ENCODE measurements at places on chromosomes 12 and 14. TPM values are rescaled to one million over a fixed set of nuclear protein-coding genes. Genes with fewer than 3 reads are reported as not detected.
A peak's percentile ranks its signal among the peaks of the same experiment; 100 is the strongest.

Gene CCER1
- not detected for total RNA-seq

DNA sequence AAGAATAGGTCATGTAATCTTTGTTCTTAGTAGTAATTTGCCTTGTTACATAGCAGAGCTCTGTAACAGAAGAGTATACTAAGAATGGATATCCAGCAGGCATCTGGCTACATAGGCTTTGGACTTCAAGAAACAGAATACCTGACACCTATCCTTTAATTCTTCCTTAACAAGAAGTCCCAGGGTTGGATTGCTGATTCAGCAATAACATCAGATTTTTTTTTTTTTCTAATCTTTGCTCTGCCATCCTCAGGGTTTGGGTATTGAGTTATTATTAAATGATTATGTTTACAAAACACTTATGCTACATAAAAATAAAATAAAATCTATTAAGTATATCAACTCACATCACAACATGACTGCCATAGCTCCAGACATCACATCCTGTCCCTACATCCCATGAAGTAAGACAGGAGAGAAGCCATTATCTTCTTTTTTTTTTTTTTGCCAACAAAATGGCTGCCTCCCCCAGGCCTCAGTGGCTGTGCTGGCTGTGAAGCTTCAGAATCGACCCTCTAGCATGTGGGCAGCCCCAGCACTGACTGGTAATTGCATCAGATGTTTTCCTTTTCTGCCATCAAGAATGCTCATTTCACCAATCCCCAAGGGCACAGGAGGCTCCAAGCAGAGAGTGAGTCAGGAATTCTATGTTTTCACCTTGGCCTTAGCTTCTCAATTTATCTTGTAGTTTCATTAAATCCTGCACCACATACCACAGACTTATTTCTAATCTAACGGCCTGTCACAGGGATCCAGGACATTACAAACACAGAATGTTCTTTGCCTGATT, 186.2 kb downstream of the DICER1 start:
- DNase-seq: no peak

- DNase-seq: no peak
These were observed 69.5 kb upstream of the DIO3 start for GRCh38 chr14:101491841-101492240.

GRCh38 chr12:55823419-55823818, 5.6 kb downstream of the ORMDL2 start:
- no peak for DNase-seq

- no peak for DNase-seq
These were observed 872 bp downstream of the FAM177A1 start for GRCh38 chr14:35046751-35047536.

Gene SAMD15
- 2.6 TPM for total RNA-seq

DNA sequence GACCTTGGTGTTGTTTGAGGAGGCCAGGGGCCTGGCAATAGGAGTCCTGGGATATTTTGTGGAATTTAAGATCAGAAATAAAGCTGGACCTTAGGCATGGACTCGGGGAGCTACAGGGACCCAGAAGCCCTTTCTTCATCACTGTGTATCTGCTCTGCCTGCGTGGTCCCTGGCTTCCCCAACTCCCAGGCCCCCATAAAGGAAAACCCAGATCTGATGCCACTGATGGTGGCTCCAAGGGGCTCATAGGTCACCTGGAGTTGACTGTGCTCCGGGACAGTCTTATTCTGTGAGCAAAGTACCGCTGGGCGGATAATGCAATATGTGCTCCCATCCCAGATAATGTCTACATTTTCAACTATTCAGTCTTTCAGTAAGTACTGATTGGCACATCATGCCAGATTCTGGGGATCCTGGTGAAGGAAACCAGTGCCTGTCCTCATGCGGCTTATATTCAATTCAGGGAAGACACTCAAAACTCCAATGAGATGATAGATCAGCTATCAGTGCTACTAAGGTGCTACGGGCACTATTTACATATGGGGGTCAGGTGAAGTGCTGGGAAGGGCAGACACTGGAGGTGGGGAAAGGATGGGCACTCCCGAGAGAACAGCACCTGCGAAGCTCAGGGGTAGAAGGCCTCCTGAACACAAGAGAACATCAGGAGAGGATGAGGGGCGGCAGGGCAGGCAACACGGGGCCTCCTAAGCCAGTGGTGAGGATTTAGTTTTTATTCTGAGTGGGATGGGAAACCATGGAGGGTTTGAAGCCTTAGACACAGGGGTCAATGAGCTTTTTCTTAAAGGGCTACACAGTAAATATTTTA, 5.5 kb upstream of the SELPLG start:
- DNase-seq: no peak

Gene ABHD12B
- not detected for total RNA-seq

- DNase-seq: no peak
These were observed 370.2 kb downstream of the TMEM117 start for GRCh38 chr12:44206045-44206444.

- no peak for DNase-seq
These were observed 5.6 kb upstream of the NPAS3 start for GRCh38 chr14:32932914-32933628.

DNA sequence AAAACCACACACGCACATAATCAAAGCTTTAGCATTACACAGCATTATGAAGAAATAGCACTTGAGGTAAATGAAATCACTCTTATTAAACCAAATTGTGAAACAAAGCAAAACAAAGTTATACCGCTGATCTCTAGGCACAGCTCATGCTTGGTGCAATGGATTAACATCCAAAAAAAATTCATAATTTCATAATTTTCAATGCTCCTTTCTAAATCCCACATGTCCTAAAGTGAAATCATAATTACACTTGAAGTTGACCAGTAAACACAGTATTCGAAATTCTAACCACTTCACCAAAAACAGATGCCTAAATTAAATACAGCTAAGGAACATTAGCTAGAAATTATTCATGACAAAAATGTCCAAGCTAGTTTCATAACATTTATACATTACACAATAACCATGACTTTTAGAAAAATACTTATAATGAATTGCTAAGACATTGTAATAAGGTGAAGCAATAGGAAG, 1.5 kb downstream of the MLH3 start:
- DNase-seq: no peak

- DNase-seq: peak; percentile 80
These were observed 79.2 kb downstream of the B4GALNT3 start for GRCh38 chr12:538731-539539.

DNA sequence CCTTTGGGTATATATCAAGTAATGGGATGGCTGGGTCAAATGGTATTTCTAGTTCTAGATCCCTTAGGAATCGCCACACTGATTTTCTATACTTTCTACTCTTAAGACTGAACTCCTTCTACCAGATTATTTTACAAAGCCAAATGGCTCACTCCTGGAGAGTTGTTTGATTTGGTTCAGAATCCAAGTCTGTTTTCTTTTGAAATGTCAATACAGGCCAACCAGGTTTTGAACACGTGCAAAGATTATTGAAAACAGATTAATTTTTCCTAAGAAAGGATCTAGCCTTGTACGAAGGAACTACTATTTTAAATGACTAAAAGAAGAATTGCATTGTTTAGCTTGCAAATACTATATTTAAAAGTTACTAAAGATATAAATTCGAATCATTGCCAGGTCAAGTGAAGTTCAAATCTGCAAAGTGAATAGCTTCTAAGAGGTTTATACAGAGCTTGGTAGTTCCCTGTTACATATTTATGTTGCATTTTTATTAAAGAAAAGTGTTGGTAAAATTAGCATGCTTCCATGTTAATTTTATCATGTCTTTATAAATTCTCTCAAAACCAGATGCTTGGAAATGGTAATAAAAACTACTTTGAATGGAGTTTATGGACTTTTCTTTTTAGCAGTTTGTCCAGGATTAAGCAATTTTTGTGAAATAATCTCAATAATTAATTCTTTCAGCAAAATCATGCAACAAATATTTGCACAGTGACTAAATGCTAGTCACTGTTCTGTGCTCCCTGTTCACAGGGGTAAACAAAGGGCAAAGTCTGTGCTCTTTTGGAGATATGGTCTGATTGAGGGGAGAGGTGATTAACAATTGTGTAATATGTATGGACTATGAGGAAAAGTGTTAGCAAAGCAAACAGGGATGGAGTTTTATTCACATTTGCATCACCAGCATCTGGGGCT, 38.9 kb downstream of the GPR65 start:
- DNase-seq: no peak

Gene DNAI7
- not detected for total RNA-seq

DNA sequence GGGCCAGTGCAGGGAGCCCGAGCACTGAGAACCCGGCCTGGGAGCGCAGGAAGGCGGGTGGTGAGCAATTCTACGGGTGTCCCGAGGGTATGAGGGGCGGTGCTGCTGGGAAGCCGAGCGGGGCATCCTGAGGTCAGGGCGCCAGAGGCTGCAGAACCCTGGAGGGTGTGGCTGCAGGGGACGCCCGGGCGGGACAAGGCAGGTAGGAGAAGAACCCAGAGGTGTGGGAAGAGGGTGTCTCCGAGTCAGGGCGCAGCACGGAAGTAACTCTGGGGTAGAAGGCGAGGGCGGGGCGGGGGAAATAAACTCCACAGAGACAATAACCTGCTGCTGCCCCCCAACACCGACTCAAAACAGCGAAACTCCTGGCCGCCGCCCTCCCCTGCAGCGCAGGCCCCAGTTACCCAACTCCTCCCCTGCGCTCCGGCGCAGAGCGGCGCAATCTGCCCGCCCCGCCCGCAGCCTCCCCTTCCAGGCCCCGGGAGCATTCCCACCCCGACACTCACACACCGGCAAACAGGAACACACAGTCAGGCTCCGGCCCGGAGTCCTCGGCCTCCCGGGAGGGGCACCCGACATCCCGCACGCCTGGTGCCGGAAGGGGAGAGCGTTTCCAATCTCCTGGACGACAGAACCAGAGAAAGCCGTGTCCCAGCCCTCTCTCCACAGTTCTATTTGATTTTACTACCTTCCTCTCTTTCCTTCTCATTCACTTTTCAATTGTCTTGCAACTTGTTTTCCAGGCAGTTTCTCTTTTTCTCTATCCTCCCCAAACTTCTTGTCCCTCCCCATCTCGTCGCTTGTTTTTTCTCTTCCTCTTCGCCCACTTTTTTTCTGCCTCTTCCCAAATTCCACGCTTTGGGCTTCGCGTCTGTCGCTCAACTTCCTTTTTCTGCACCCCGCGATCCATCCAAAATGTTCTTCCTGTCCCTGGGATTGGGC, 2.4 kb downstream of the HRK start:
- DNase-seq: no peak

Gene CPNE8
- total RNA-seq: 17.3 TPM

- DNase-seq: no peak
These were observed 357.5 kb downstream of the GALC start for GRCh38 chr14:87635442-87635841.

Gene KRT71
- not detected for total RNA-seq

Gene HIGD1C
- total RNA-seq: not detected

All from HT1080 (cell line).